Hypothalamus (tissue), 51 donors: ENCODE measurements at places on chromosomes 2 and 18.

DNA sequence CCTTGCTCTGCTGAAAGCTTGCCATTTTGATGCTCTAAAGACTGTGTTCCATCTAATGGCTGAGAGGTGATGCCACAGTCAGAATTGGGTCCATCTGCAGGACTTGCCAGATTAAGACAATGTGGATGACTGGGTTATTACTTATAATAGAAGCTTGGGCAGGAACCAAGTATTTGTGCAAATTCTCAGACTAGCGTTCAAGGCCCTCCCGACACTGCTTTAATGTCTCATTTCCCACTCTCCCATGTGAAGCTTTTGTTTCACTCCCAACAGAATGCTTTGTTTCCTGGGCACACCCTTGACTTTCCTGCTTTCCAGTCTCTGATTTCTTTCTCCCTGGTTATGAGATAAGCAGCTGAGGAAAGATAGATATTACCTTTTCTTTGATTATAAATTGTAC, 215.8 kb downstream of the KCNS3 start:
- no peak for DNase-seq

DNA sequence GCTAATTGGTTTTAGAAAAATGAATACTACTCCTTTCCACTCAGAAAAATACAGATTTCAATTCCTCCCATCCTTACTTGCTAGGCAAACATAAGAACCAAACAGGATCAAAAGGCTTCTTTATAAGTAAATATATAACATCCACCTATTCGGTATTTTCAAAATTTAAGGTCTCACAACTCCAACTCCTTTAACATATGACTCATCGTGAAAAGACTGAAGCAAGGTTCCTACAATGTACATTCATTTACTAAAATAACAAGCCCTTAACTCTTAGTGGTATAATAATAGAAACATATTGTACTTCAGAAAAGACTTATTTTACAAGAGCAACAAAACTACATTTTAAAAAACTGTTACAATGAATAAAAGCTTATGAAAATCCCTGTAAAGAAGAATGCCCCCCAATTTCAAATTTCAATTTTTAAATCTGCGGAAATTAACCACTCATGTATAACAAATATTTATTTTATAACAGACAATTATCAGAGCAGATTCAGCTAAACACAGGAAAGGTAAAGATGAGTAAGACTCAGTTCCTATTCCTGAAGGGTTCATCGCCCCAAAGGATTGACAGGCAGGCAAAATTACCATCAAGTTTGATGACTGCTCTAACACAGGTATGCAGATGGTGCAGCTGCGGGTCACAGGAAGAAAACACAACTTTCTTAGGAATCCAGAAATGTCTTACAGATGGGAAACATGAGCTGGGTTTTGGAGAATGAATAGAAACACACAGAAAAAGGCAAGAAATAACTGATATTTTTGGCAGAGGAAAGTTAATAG, 96.4 kb downstream of the COBLL1 start:
- no peak for DNase-seq

GRCh38 chr2:199983534-199983933, 28.2 kb downstream of the MAIP1 start:
- no peak for DNase-seq

DNA sequence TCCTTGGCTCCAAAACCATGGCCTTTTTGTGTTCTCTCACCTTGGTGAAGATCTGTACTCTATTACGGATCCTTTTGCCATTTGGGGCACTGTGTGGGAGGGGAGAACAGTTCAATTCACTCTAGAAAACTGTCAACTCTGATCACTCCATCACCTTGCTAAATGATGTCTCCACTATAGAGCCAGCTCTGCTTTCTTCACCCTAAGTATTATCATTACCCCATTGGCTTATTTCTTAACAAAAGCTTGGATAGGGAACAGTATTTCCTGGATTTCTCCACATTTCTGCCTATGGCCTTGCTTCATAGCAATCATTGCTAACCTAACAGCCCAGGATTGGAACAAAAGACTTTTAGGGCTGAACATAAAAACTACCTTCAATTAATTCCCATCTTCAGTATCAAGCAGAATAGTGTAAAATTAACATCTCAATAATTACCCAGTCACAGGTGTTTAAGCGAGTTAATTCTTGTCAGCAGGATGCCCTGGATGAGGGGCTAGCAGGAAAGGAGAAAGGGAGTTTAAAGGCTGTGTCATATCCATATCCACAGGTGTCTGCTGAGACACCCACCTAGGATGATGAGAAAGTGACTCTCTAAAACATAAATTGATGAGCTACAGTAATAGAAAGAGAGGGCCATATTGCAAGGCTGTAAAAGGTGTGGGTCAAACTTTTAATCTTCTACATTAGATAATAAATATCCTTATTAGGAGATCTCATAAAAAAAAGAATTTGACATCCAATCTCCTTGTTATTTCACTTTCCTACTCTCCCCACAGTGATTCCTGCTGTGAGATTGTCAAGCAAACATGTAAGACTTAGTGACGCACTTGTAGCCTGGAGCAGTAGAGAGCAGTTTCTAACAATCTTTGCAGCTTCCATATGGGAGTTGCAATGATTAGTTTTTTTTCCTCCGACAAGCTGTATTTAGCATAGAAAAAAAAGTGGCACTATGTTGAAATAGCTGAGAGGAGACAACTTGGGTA, 589.5 kb upstream of the NXPH2 start:
- DNase-seq: no peak

- DNase-seq: no peak
Observed at GRCh38 chr2:181578829-181579228, 78.1 kb downstream of the CERKL start.

GRCh38 chr2:151730262-151730975, 3.9 kb downstream of the NEB start:
- DNase-seq: no peak

DNA sequence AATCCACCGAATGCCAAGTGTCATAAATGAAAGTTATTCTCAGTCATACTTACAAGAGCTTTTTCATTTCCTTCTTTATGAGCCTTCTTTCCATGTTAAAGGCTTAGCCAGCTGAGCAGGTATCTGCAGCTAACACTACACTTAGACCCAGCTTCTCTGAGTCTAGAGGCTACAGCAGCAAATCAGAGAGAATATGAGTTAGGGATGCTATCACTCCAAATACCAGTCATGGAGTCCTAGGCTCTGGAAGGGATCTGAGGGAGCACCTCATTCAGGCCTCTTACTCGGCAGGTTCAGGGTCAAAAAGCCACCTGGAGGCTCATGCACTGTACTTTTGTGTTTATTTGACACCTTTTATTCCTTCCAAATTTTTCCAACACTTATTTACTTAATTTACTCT, 2.9 kb downstream of the C2orf80 start:
- no peak for DNase-seq

DNA sequence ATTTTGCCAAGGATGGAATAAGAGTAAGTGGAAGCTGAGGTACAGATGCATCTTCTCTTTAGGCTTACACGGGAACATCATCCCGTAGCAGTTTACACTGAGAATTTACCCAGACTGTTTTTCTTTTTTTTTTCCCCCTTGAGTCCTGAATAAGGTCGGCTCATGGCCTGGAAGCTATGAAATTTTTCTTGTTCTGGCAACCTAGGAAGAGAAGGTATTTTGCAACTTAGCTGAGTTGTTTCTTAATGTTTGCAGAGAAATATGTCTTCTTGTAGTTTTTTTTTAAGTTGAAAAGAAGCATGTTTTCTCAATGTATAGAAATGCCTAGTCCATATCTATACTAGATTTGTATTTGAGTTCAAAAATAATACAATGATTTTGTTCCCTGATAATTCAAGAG, 712.5 kb downstream of the TDRD15 start:
- no peak for DNase-seq

DNA sequence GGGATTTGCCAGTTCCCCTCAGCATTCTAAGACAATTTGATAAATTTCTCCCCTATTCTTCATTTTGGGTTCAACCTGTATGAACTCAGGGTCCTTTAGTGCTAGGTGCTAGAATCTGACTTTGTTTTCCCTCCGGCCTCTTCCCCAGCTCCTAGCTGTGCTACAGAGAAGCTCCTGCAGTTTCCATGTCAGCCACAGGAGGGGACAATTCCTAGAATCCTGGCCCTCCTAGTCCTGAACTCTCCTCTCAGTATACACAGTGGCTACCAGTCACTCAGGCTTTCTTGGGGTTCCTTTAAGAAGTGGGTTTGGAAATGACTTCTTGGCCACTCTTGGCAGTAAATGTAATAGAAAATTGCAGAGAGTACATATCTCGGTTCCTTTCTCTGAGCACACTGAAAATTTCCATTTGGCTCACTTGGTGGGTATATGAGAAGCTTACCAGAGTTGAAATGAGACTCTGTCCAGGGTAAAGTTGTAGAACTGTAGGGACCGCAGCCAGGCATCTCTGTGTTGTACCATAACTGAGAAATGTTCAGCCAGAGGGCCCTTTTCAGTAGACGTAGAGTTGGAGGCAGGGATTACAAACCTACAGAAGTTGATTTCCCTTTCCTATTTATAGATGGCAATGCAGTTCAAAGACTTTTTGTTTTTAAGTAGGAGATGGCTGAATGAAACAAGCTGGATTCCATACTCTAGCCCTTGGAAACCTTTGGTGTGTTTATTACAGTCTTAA, 5.0 kb upstream of the CHST10 start:
- DNase-seq: no peak

GRCh38 chr2:233053928-233054784, 6.0 kb upstream of the INPP5D start:
- no peak for DNase-seq

- DNase-seq: no peak
Observed at GRCh38 chr2:230312638-230313037, 14.4 kb upstream of the SP140L start.

GRCh38 chr2:9260464-9260918, 53.9 kb downstream of the ASAP2 start:
- no peak for DNase-seq

DNA sequence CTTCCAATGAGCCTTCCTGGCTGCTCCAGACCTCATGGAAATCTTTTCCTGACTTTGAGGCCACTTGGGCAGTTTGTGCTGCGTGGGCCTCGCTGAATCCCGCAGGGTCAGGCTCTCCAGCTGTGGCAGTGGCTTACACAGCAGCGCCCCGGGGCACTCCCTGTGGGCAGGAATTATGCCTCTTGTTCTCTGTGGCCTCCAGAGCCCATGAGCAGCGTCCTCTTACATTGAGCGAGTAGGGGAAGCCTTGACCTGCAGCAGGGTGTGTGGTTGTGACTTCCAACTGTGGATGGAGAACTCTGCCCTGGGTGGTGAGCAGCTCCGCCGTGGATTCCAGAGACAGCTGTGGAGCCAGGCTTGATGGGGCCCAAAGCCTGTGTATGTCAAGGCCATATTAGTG, 180.8 kb downstream of the GLI2 start:
- no peak for DNase-seq

- no peak for DNase-seq
Observed at GRCh38 chr2:85525567-85525966, 13.4 kb upstream of the MAT2A start.

GRCh38 chr2:174328961-174329715, 5.6 kb upstream of the SP9 start:
- DNase-seq: no peak

GRCh38 chr2:32742376-32742775, 114.5 kb downstream of the TTC27 start:
- DNase-seq: no peak

GRCh38 chr2:88845772-88846661, 154.5 kb downstream of the RPIA start:
- no peak for DNase-seq

GRCh38 chr2:190961918-190962487, 52.0 kb downstream of the STAT1 start:
- no peak for DNase-seq

DNA sequence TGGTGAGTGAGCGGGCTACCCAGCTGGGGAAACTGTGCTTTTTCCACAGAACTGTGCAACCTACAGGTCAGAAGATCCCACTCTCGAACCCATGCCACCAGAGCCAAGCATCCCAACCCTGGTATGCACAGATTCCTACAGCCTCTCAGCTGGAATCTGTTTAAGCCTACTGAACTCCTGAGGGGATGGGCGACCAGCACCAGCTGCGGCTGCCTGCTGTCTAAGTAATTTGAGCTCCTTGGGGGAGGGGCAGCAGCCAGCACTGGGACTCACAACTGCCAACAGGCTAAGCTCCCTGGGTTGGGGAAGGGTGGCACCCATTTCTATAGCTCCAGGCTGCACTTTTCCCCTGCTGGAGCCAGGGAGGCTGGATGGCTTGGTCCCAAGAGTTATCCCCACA, 11.8 kb downstream of the CYP27C1 start:
- DNase-seq: no peak

DNA sequence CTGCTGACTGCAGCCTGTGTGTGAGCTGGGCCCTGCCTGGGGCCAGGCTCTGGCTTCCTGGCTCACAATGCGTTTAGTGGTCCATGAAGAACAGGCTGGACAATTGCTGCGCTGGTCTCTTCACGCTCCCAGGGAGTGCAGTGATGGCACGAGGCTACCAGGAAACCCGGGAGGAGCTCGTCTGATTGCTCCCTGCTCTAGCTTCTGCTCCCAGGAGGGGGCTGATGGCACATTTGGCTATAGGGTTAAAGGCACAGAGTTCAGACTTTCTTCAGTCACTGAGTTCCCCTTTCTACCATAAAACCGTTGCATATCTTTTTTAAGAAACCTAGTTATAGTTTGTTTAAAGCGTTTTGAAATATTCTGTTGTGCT, 60.1 kb downstream of the KCNF1 start:
- no peak for DNase-seq

GRCh38 chr2:200168641-200169555, 137.6 kb upstream of the SPATS2L start:
- no peak for DNase-seq

DNA sequence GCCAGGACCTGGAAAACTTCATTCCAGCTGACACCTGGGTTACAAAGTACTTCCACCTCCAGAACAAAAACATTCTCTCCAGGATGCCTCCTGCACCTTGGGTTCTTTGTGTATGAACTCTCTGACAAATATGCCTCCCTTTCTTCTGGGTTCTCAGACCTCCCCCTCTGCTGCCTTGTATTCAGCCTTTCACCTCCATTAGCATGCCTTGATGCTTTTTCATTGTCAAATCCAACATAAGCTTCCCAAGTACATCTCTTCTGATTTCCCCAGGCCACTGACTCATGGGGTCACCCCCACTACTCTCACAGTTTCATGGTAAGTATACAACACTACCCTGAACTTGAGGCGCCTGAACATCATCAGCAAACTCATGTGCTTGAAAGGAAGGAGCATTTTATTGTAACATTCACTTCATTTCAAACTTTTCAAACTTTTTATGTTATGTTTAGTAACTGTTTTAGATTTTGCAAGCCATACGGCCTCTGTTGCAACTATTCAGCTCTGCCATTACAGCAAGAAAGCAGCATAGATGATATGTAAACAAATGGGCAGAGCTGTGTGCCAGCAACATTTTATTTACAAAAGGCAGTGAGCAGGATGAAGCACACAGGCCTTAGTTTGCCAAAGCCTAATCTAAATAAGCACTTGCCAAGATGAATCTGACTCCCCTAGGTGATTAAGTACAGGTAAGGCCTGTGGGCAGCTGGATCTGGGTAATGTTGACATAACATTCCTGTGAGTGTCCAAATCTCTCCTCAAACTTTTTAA, 32.5 kb upstream of the MRPS9 start:
- DNase-seq: no peak
